ENCODE measurements at places on chromosomes 1 and 21.

GRCh38 chr1:43596579-43596978 lies 53.4 kb upstream of the KDM4A start:
- DNase-seq = no peak

DNA sequence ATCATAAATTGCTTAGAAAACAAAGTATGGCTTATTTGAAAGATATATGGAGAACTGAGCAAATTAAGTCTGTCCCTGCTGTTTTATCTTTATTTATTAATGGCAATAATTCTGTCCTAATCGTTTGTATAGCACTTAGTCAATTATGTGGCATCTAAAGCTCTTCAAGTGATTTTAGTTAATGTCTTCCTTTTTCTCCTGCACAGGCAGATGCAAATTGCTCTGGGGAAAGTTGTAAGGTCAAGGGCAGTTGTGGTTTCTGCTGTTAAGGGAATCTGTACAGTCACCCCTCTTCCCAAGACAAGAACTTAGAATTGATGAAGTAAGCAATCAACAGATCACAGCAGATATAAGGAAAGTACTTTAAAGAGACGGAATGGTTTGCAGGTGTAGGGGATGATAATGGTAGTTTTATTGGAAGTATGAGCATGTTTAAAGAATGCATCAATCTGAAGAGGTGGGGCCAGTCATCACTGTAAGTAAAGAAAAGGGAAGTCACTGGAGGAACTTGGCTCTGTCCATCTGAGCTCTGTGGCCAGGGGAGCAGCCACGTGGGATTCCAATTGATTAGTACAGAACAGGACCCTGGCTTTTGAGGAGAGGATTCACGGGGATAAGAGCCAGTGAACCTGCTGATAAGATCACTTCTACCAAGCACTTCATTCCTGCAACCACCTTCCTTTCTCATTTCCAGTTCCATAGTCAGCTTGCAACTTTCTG lies 116.0 kb upstream of the KCNJ6 start:
- no peak for DNase-seq

GRCh38 chr1:231020139-231020601 lies 19.9 kb downstream of the FAM89A start:
- DNase-seq = no peak

GRCh38 chr1:244836584-244836983 lies 1.1 kb downstream of the COX20 start:
- no peak for DNase-seq

- no peak for DNase-seq
These were observed 328.5 kb downstream of the FAM72C start for GRCh38 chr1:143643148-143643885.

DNA sequence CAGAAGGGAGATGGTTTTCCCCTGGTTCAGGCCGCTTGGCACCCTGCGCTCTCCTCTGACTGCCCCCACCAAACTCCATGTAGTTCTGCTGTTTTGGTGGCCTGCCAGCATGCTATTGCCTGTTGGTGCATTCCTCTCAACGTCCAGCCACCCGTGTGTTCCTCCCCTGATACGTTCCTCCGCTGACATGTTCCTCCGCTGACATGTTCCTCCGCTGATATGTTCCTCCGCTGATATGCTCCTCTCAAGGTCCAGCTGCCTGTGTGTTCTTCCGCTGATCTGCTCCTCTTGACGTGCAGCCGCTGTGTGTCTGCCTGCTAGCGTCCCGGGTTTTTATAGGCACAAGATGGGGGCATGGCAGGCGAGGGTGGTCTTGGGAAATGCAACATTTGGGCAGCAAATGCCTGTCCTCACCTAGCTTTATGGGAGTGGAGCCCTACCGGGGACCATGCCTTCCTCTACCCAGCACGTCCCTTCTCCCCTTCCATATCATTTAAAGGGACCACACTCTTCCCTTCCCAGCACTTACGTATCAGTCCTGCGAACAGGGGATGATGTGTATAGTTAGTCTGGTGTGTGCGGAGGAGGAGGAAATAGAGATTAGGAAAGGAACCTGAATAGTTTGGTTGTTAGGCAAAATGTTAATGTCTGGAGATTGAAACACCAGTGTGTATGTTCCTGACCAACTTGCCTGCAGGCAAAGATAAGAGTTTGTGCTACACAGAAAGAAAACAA lies 40.6 kb upstream of the PLA2G5 start:
- no peak for DNase-seq
